Endothelial cell of coronary artery (primary cell): ENCODE measurements at places on chromosomes 3 and 15. TPM values are rescaled to one million over a fixed set of nuclear protein-coding genes. Genes with fewer than 3 reads are reported as not detected.

TEX55 gene
- total RNA-seq, result not detected in 2 replicates

KCNMB2 gene
- total RNA-seq, result not detected in 2 replicates

LARP6 gene
- 10.9 and 13.0 TPM in 2 replicates for total RNA-seq

CNTN4 gene
- total RNA-seq, result under 0.01 TPM in 2 replicates

CCR5 gene
- total RNA-seq, result not detected in 2 replicates

KBTBD12 gene
- total RNA-seq, result not detected in 2 replicates

SPRED1 gene
- total RNA-seq, result 28.8 and 29.2 TPM in 2 replicates

DNAH1 gene
- total RNA-seq, result 1.8 and 5.2 TPM in 2 replicates

LRRC2 gene
- total RNA-seq, result under 0.01 and 0.09 TPM in 2 replicates

KLHL40 gene
- not detected in 2 replicates for total RNA-seq

FSIP1 gene
- 0.63 and 0.75 TPM in 2 replicates for total RNA-seq

MUC13 gene
- total RNA-seq, result 0.18 TPM in 1 of 2 replicates, not detected in the other

CELF6 gene
- not detected in 2 replicates for total RNA-seq

FBXO40 gene
- not detected in 2 replicates for total RNA-seq

PLA1A gene
- total RNA-seq, result 0.18 and 0.28 TPM in 2 replicates

HHLA2 gene
- not detected in 2 replicates for total RNA-seq

GOLGA6L1 gene
- not detected in 2 replicates for total RNA-seq

DAPK2 gene
- 2.8 and 3.2 TPM in 2 replicates for total RNA-seq

NR1I2 gene
- total RNA-seq, result under 0.01 and 0.09 TPM in 2 replicates

EHHADH gene
- total RNA-seq, result 2.1 and 5.1 TPM in 2 replicates

LMAN1L gene
- not detected in 2 replicates for total RNA-seq

ADAMTS17 gene
- 0.36 and 0.75 TPM in 2 replicates for total RNA-seq

STAB1 gene
- total RNA-seq, result 218 and 278 TPM in 2 replicates

SAMD7 gene
- total RNA-seq, result not detected in 2 replicates

LYZL4 gene
- 0.18 TPM in 1 of 2 replicates, not detected in the other for total RNA-seq

CHL1 gene
- total RNA-seq, result not detected in 2 replicates

LRTM1 gene
- total RNA-seq, result not detected in 2 replicates

RFTN1 gene
- total RNA-seq, result 18.8 and 45.0 TPM in 2 replicates

EPB42 gene
- total RNA-seq, result not detected in 2 replicates

XCR1 gene
- not detected in 2 replicates for total RNA-seq

SPINK8 gene
- not detected in 2 replicates for total RNA-seq

EIF4A2 gene
- 464 and 869 TPM in 2 replicates for total RNA-seq

STRIT1 gene
- not detected in 2 replicates for total RNA-seq

OIP5 gene
- 3.2 and 8.3 TPM in 2 replicates for total RNA-seq

CYP1A2 gene
- total RNA-seq, result not detected in 2 replicates

KNG1 gene
- total RNA-seq, result not detected in 2 replicates

HES1 gene
- 34.5 and 37.8 TPM in 2 replicates for total RNA-seq

TMEM207 gene
- total RNA-seq, result not detected in 2 replicates

ADGRG7 gene
- not detected in 2 replicates for total RNA-seq

ROPN1 gene
- total RNA-seq, result not detected in 2 replicates

TMEM89 gene
- not detected in 2 replicates for total RNA-seq

TMEM108 gene
- total RNA-seq, result 0.09 and 0.38 TPM in 2 replicates

CTXND1 gene
- not detected in 2 replicates for total RNA-seq

RPL22L1 gene
- total RNA-seq, result 77.3 and 84.1 TPM in 2 replicates

GP5 gene
- total RNA-seq, result 0.09 TPM in 1 of 2 replicates, not detected in the other

GP9 gene
- not detected in 2 replicates for total RNA-seq

MCTP2 gene
- total RNA-seq, result 0.47 and 1.3 TPM in 2 replicates

CHRD gene
- 0.09 and 0.28 TPM in 2 replicates for total RNA-seq

C3orf85 gene
- total RNA-seq, result not detected in 2 replicates
